T-helper 17 cell (primary cell): ENCODE measurements at places on chromosomes 2 and 18. TPM values are rescaled to one million over a fixed set of nuclear protein-coding genes. Genes with fewer than 3 reads are reported as not detected.

The WDR54 gene
- total RNA-seq, result 42.8 TPM

The RGPD4 gene
- not detected for total RNA-seq

The TMEFF2 gene
- not detected for total RNA-seq

The PTPN2 gene
- total RNA-seq, result 74.8 TPM

The MYO1B gene
- total RNA-seq, result 0.52 TPM

The TCF4 gene
- total RNA-seq, result 4.8 TPM

The GPR148 gene
- total RNA-seq, result not detected

GRCh38 chr18:22490429-22490846, 72.7 kb upstream of the CTAGE1 start:
- no peaks in the 10 kb centered on the region for H3K27me3 ChIP-seq
- DNase-seq, result no peak
- H3K4me3 ChIP-seq, result no peak overlapping the region
- no peak overlapping the region for H3K27ac ChIP-seq
- no peaks in the 10 kb centered on the region for H3K4me1 ChIP-seq

DNA sequence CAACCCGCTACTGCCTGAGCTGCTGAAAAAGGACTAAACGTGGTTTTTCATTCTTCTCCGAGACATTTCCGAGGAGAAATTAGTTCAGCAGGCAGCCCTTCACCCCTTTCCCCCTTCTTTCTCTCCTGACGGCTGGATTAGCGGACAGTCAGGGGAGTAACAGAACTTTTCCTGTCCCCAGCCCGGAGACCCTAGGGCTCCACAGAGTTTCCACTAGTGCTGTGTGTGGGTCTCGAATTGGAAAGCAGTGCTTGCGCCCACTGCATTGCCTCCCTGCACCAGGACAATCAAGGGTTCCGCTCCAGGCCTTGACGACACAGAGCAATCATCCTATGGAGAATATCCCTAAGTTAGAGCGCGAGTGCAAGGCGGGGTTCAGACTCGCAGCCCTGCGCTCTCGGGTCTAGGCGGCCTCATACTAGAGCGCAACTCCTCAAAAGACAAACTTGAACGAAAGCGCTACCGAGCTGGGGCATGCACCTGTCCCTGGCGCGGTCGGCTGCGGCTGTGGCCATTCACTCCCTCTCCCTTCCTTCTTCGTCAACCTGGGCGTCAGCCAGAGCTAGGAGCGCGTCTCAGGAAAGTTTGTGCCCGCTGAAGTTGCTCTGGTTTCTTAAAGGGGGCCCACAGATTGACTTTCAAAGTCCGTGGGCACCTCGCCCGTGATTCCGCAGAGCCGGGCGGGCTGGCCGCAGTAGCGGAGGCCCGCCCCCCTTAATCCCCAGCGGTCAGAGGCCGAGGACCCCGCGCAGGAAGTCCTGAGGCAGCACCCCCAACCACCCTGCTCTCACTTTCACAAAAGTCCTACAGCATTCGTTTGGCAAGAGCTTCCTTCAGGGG, 801 bp downstream of the OSR1 start:
- H3K36me3 ChIP-seq, result peaks cover 6% of the 10 kb centered on the region
- H3K4me3 ChIP-seq, result peak overlapping the region; percentile 74
- peak overlapping the region; percentile 83 for H3K27ac ChIP-seq
- H3K27me3 ChIP-seq, result peaks cover 88% of the 10 kb centered on the region

DNA sequence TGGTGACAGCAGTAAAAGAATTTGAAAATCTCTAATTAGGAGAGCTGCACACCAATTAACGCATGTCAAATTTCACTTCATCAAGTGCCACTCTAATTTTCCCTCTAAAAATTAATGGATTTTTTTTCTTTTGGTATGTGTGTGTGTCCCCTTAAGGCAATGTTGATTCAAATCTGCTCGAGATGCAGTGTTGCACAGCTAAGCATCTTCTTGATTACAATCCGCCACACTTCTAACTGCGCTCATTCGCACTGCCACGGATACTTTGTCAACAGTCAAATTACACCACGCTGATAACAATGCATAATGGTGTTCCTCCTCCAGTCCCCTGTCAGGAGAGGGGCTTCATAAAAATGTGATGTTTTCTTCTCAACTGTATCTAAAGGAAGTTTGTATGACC, 261.4 kb downstream of the MEIS1 start:
- H3K4me3 ChIP-seq, result no peak overlapping the region
- no peak for DNase-seq
- no peaks in the 10 kb centered on the region for H3K27me3 ChIP-seq
- H3K4me1 ChIP-seq, result no peaks in the 10 kb centered on the region

- no peaks in the 10 kb centered on the region for H3K27me3 ChIP-seq
- DNase-seq, result no peak
- peaks cover 2% of the 10 kb centered on the region for H3K36me3 ChIP-seq
- no peak overlapping the region for H3K4me3 ChIP-seq
These were observed 39.5 kb downstream of the RRM2 start for GRCh38 chr2:10161961-10162441.

GRCh38 chr2:117737846-117738245, 76.6 kb upstream of the DDX18 start:
- H3K27me3 ChIP-seq, result no peaks in the 10 kb centered on the region
- no peak overlapping the region for H3K27ac ChIP-seq
- H3K36me3 ChIP-seq, result no peaks in the 10 kb centered on the region
- no peak for DNase-seq
- no peak overlapping the region for H3K4me3 ChIP-seq

GRCh38 chr2:99988599-99988998, 153.8 kb downstream of the AFF3 start:
- no peak for DNase-seq
- peaks cover 2% of the 10 kb centered on the region for H3K36me3 ChIP-seq
- H3K27ac ChIP-seq, result no peak overlapping the region
- peaks cover 2% of the 10 kb centered on the region for H3K4me1 ChIP-seq

GRCh38 chr2:143885461-143885860, 634.5 kb downstream of the ZEB2 start:
- DNase-seq, result no peak
- no peak overlapping the region for H3K27ac ChIP-seq
- H3K27me3 ChIP-seq, result peaks cover 26% of the 10 kb centered on the region
- no peaks in the 10 kb centered on the region for H3K4me1 ChIP-seq

DNA sequence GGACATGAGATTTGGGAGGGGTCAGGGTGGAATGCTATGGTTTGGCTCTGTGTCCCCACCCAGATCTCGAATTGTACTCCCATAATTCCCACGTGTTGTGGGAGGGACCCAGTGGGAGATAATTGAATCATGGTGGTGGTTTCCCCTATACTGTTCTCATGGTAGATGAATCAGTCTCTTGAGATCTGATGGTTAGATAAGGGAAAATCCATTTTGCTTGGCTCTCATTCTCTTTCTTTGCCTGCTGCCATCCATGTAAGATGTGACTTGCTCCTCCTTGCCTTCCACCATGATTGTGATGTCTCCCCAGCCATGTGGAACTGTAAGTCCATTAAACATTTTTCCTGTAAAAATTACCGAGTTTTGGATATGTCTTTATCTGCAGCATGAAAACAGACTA, 80.9 kb upstream of the GALNT5 start:
- peaks cover 20% of the 10 kb centered on the region for H3K27me3 ChIP-seq
- H3K27ac ChIP-seq, result no peak overlapping the region
- no peak for DNase-seq
- no peaks in the 10 kb centered on the region for H3K4me1 ChIP-seq
- H3K36me3 ChIP-seq, result no peaks in the 10 kb centered on the region
- H3K4me3 ChIP-seq, result no peak overlapping the region

GRCh38 chr2:36611316-36611990, 13.5 kb upstream of the FEZ2 start:
- peaks cover 15% of the 10 kb centered on the region for H3K27me3 ChIP-seq
- peaks cover 2% of the 10 kb centered on the region for H3K4me1 ChIP-seq
- peaks cover under 1% of the 10 kb centered on the region for H3K36me3 ChIP-seq
- H3K27ac ChIP-seq, result no peak overlapping the region

- no peaks in the 10 kb centered on the region for H3K36me3 ChIP-seq
- no peak for DNase-seq
- H3K4me1 ChIP-seq, result no peaks in the 10 kb centered on the region
- H3K27ac ChIP-seq, result no peak overlapping the region
- H3K27me3 ChIP-seq, result no peaks in the 10 kb centered on the region
These were observed 143.1 kb downstream of the PTH2R start for GRCh38 chr2:208549546-208550158.

DNA sequence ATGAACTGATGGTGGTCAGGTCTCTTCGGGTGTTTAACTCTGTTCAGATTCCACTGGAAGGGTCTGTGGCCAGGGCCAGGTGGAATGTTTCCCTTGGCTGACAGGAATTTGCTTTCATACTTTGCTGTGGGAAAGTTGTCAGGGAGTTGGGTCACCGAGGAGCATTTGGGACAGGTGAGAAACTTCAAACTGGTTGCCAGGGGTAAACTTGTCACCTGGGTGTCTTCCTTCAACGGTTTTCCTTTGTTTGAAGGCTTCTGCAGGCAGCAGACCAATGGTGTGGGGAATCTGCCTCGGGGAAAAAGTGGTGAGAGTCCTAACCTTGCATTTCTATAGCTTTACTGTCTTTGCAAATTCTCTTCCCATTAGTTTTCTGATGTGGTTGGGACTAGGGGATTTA, 92.2 kb downstream of the TGFA start:
- no peak overlapping the region for H3K4me3 ChIP-seq
- H3K4me1 ChIP-seq, result peaks cover 3% of the 10 kb centered on the region
- no peaks in the 10 kb centered on the region for H3K27me3 ChIP-seq
- peaks cover 2% of the 10 kb centered on the region for H3K36me3 ChIP-seq
- no peak overlapping the region for H3K27ac ChIP-seq
- no peak for DNase-seq

GRCh38 chr2:110157153-110157793, 41.7 kb upstream of the MALL start:
- H3K4me3 ChIP-seq, result no peak overlapping the region
- peaks cover 5% of the 10 kb centered on the region for H3K4me1 ChIP-seq
- DNase-seq, result no peak
- H3K27ac ChIP-seq, result no peak overlapping the region

DNA sequence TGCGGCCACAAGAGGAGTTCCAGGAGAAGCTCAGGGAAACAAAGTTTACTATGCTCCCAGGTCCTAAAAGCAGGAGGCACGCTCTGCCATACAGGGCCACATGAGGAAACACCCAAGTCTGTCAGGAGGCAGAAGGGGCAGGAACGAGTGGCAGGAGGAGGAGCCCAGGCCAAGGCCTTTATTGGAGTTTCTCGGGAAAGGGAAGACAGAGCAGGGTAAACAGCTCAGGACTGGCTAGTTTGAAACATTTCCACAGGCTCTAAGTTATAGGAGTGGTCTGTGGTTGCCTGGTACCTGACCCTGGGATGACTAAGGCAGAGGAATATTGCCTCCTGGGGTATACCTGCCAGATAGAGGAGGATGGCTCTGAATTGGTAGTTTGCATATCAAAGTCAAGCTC, 3.7 kb upstream of the ZNF638 start:
- DNase-seq, result no peak
- no peaks in the 10 kb centered on the region for H3K27me3 ChIP-seq
- peaks cover 2% of the 10 kb centered on the region for H3K36me3 ChIP-seq
- no peak overlapping the region for H3K4me3 ChIP-seq
